ENCODE measurements at places on chromosomes 4 and X. TPM values are rescaled to one million over a fixed set of nuclear protein-coding genes. Genes with fewer than 3 reads are reported as not detected.

The TCEAL6 gene
- 9.4 TPM for total RNA-seq

The AMMECR1 gene
- total RNA-seq = 2.9 TPM

The IL21 gene
- total RNA-seq = not detected

The SPRY1 gene
- 15.1 TPM for total RNA-seq

The NHS gene
- total RNA-seq = 7.3 TPM

The NPY1R gene
- total RNA-seq = 179 TPM

The LRCH2 gene
- total RNA-seq = 57.1 TPM

Data from frontal cortex (tissue), 4 donors.